Smooth muscle cell of the brain vasculature (primary cell): ENCODE measurements at places on chromosomes 16 and 17.

DNA sequence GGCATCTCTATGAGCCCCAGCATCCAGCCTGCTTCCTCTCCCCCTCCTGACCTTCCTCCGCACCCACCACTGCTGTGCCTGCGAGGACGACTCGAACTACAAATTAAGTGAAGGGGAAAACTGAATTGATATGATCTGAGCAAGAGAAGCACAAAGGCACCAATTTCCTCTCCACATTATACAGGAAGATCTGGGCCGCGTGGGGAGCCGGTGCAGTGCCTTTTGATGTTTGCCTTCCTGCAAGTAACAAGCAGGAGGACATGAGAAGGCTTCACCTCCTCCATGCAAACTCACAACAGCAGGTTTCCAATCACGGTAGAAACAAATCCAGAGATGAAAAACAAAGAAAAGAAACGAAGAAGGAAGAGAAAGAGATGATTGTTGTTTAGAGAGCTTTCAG lies 57.8 kb upstream of the MMP2 start:
- DNase-seq: no peak

DNA sequence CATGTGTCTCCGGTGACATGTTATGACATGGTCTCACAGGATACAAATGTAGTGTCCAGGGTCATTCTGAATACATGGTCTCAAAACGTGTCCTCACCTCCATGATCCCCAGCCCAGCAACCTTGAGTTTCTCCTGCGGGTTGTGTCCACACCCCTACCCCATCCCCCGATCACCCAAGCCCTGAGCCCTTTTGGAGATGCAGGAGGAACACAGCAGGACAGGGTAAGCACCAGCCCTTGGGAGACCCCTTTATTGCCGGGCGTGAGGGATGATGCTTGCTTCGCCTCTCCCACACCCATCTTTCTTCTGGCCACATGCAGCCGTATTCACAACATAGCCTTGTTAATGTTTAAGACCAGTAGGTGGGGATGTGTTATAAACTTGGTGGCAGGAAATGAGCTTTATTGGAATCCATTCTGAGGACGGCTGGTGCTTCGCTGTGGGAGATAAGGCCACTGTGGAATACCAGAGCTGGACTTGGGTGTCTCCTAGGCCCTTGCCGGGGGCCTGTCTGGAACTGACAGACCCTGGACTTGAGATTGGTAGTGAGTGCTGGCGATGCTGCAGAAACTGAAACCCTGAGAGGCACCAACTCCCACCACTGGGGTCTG lies 5.5 kb downstream of the TMEM132E start:
- DNase-seq: no peak

DNA sequence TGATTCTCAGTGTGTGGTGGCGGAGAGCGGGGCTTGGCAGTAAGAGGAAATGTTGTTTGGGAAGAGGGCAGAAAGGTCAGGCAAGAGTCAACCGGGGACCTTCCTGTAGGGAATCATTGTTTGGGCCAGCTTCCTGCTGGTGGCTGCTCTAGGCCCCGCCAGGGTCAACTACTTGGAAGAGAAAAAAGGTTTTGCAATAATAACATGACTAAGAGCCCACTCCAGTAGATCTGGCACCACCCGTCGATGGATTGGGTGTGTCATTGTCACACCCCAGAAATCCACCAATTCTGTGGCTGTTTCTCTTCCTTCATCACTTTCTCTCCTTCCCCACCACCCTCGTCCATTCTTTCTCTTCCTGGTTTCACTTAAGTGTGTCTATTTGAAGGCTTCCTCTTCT lies 4.2 kb upstream of the KRT24 start:
- DNase-seq: no peak

DNA sequence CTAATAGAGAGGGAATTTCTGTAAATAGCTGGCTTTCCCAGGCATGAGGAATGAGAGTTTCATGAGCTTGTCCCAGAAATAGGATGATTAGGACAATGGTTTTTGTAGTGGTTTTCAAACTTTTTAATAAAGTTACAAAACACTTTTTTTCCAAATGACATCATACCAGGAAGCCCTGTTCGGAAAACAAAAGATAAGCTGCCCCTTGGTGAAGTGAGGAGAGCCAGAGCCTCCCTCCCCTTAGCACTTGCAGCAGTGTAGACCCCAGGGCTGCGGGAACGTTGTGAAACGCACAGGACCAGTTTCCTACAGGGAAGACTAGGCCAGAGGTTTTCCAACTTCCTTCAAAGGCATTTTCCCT lies 7.6 kb downstream of the FBRS start:
- no peak for DNase-seq

- DNase-seq: no peak
These were observed 123.8 kb upstream of the RPL38 start for GRCh38 chr17:74079537-74080300.

DNA sequence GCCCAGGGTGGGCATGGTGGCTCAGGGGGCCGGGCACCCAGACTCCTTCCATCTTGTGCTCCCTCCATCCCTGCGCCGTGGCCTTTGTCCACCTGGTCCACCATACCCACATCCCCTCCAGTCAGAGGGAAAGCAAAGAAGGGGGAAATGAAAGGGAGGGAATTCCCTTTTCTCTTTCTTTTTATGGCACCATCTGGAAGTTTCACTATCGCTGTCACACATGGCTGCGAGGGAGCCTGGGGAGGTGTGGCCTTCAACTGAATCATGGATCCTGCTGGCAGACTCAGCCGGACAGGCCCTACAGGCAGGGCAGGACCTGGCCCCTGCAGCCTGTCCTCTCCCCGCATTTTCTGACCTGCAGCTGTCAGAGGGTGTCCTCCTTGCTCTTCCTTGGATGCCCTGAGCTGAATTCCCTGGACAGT lies 6.2 kb downstream of the SLC12A3 start:
- no peak for DNase-seq

DNA sequence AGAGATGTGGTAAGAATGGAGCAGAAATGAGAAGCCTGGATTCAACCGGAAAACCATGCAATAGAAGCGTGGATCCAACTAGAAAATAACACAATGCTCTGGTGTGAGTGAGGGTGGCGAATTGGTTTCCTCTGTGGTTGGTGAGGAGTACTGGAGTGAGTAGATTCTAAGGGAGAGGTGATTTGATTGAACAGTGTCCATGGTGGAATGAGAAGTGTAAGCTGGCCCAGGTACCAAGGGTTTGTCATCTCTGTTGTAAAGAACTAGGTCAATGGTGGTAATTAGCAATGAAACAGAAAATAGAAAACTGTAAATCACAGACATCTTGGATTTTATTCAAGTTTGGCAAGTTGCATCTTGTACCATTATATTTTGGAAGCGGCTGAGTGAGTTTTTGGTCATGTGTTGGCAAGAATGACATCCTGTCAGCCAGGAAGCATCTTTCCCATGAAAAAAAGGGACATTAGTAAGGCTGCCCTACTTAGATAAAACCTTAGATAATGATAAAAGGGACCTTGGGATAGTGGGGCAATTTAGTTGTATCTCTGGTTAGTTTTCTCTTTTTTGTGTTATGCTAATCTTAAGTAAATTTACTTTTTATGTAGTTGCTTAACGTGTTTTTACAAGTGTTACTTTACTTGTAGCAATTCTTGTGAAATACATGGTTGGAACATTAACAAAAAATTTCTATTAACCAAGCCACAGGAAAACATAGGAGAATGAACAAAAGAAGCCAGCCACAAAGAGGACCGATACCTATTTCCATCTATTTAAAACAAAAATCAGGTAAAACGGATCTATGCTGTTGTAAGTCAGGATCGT lies 20.9 kb downstream of the HSD17B2 start:
- DNase-seq: no peak

DNA sequence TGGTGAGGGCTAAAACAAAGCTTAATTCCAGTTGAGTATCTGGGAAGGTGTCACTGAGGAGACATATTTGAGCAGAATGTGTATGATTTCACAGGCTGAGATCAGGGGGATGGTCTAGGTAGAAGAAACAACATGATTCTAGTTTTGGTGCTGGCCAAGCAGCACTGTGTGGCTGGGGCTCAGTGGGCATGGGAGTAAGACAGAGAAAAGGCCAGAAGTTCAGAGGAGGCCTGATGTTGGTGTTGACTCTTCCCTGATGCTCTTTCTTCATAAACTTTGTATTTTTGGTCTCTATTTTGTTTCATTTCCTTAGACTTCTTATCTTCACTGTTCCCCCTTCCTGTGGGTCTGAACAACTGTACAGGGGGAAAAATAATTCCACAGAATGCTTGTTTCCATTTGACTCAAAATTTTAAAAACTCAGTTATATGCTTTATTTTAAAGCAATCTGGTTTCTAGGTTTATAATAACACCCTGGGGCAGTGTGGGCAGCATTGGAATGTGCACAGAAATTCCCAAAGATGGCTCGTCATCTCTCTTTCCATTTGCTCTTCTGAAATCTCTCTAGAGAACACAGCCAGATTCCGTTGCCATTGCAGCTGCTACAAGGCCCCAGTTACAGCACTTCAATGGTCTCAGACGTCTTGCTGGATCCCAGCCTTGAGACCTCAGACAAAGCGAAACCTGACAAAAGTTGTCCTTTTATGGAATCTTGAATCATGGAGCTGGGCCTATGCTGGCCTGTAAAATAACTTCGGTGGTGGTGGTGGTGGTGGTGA lies 68.3 kb downstream of the SNX11 start:
- DNase-seq: peak; percentile 4
